Stimulated activated CD8-positive, alpha-beta memory T cell treated with anti-CD3 and anti-CD28 coated beads, Interleukin-15, amount 100 ng/mL, for 48 hours (primary cell): ENCODE measurements at places on chromosomes 7 and 10.

DNA sequence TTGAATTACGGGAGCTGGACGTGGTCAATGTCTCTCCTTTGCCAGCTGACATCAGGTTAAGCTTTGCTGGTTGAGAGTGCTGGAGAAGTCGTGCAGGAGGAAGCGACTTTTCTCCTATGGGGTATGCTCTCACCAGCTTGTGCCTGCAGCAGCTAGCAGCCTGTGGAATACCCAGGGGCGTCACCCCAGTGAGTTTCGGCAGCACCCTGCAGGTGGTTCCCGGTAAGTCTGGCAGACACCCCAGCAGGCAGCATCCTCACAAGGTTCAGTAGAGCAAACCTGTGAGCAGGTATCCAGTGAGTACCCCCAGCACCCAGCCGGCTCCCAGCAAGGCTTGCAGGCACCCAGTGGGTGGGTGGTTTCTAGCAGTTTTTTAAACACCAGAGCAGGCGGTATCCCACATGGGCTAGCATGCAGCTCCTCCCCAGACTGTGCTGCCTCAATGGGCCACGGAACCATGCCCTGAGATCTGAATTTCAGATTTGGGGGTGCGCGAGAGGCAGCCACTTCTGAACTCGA, 74.8 kb upstream of the SVIL start:
- DNase-seq, result no peak

GRCh38 chr7:134785842-134786241, 6.4 kb downstream of the CALD1 start:
- no peak for DNase-seq

DNA sequence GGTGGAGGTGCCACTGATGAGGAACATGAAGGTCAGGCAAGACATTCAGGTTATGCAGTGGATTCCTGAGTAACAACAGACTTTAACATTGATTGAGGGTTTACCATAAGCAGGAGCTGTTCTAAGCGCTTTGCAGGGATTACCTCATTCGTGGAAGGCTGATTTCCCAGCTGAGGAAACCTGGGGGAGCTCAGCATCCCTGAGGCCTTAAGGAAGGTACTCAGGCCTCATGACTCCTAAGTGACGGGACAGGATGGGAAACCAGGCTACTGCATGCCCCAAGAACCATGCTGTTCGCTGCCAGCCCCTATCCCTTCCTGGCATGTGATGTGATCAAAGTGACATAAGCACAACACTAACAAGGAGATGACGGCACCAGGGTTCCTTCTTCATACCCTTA, 143.6 kb upstream of the NFE2L3 start:
- no peak for DNase-seq

GRCh38 chr10:114571316-114571999, 86.6 kb downstream of the ABLIM1 start:
- DNase-seq, result no peak

DNA sequence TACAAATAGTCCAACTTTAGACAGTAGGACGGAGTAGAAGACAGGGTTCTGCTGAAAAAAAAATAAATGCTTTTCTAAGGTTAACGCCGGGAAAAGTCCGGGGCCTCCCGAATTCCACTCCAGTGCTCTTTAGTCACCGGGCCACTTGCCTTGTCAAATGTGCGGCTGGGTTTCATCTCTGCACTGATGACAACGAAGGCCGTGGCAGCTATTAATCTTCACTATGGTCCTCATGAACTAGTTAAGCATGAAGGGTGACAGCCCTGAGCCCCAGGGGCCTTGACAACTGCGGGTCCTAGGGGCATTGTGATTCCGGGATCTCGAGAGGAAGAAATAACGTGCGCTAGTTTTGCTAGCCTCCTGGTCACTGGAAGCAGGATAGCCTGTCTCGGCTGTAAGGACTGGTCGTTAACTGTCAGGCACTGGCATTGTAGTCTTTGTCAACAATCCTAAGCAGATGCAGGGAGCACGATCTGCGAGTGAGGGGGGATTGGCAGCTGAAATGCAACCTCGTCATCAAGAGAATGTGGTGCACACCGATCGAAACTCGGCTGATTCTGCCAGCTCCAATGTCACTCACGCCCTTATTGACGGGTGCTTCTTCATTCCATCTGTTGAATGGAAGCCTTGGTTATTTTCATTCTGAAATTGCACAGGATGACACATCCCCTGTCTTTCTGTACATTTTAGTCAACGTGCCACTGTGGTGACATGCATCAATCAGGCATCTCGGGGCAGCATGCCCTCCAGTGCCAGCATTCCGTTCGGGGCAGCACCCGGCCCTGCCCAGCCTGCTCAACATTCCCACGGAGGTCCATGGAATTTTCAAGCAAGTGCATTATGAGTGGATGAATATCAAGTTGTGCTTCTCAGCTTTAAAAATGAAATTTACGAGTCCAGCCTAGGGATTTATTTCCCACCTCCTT, 51.6 kb upstream of the MGMT start:
- no peak for DNase-seq

GRCh38 chr7:116052006-116052405, 21.4 kb upstream of the TFEC start:
- DNase-seq, result no peak

- DNase-seq, result no peak
Observed at GRCh38 chr7:81294897-81295515, 376.2 kb upstream of the SEMA3C start.

- no peak for DNase-seq
Observed at GRCh38 chr7:80210400-80210799, 75.8 kb downstream of the GNAI1 start.

DNA sequence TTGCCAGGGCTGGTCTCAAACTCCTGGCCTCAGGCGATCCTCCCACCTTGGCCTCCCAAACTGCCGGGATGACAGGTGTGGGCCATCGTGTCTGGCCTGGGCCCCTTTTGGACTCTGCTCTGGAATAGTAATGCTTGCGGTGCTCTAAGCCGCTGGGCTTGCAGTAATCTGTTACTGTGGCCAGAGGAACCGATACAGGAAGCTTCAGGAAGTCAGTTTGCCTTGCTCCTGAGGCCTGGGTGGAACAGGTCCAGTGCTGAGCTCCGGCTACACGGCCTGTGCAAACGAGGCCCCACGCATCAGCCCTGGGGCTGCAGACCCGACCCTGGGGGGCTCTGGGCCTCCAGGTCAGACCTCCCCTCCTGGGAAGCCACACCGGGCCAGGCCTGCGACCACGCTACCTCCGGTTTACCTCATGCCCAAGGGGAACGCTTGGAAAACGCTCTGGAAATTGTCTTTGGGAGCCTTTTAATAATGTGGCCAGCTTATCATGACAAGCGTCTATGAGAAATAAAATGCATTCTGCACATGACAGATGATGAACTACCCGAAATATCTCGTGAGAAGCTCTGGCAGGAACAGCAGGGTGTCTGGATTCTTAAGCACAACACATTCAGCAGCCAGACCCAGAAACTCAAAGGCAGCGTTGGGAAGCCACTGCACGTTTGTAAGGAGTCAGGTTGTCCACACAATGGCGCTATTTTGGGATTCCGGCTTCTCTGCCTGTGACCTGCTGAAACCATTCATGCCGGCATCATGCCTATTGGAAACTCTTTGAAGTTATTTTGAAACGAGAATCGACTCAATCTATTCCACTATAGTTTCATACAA, 10.1 kb upstream of the ADAP1 start:
- no peak for DNase-seq

DNA sequence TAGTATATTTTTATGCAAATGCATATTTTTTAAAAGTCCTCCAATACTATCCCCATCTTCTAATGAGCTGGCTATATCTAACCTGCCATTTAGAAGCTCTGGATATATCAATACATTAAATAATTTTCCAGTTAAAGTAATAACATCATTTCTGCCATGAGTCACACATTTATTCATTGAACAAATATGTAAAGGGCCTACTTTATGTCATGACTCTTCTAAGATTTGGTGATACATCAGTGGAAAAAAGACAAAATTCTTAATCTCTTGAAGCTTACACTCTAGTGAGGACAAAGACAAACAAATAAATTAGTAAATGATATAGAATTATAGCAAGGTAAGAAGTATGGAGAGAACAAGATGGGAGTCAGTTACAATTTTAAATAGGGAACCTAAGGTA, 716.8 kb upstream of the LRRTM3 start:
- no peak for DNase-seq

- DNase-seq, result no peak
Observed at GRCh38 chr7:79787096-79787495, 333.6 kb upstream of the MAGI2 start.

DNA sequence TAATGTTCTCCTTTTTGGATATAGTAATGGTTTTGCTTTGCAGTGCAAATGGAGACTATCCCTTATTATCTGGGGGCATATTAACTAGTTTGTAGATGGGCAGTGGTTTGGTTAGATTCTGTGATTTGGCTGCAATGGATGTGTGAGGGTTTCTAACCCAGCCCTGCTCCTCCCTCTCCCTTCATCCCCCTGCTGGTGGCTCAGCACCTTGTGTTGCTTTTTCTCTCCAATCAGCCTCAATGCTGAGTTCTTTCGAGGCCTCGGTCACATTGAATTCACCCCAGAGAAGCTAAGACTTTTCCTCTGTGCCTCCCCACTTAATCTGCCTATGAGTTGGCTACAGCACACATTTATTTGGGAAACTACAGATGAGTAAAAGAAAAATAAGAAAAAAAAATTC, 120.0 kb downstream of the MALRD1 start:
- no peak for DNase-seq

GRCh38 chr7:106216923-106217542, 67.8 kb downstream of the NAMPT start:
- DNase-seq, result no peak

DNA sequence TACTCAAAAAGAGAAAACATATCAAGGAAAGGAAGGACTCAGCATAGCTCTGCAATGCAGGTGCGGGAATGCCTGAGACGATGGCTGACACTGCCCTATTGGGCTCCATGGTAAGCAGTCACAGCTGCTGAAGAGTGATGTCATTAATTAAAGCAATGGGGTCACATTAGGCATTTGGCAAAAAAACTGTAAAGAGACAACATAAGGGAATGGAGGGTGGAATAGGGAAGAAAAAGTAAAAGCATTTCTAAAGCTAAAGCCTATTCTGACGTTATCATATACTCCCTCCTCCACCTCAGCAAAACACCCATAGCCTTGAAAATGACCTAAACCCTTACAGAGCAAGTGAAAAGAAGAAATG, 38.5 kb upstream of the SPOCK2 start:
- DNase-seq, result no peak

- no peak for DNase-seq
Observed at GRCh38 chr7:45126920-45127319, 15.4 kb upstream of the TBRG4 start.

DNA sequence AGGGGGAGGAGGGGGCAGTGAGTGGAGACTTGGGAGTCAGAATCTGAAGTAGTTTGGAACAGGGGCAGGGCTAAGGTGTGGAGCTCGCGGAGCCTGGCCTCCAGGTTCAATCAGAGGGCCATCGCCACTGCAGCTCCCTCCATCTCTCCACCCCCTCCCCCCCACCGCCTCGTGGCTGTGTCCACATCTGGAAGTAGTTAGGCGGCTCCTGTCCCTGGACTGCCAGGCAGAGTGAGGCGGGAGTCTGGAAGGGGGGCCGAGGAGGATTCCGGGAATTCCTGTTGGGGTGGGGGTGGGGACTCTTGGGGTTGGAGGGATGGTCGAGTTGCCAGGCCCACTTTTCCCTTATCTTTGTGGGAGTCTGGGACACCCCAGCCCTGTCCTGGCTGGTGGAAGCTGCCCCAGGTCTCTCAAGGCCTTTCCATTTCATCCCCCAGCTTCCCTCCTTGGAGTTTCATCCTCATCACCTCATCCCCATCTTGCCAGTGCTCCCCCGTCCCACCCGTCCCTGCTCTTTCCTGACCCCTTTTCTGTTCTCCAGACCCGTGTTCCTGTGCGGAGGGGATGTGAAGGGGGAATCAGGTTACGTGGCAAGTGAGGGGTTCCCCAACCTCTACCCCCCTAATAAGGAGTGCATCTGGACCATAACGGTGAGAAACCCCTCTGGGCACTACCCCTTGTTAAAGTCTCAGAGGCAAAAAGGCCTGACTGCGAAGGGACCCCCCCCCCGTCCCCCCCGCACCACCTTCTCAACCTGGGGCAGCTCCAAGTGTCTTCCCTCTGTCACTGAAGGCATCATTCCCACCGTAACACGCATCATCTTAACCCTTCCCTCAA, 944 bp downstream of the PCOLCE start:
- DNase-seq, result no peak

GRCh38 chr10:47266602-47267001, 33.4 kb upstream of the GDF10 start:
- no peak for DNase-seq

GRCh38 chr10:72855129-72855528, 38.4 kb upstream of the OIT3 start:
- no peak for DNase-seq

GRCh38 chr7:127527561-127527960, 57.8 kb downstream of the GCC1 start:
- DNase-seq, result no peak
